ENCODE measurements at places on chromosomes 2 and 18. TPM values are rescaled to one million over a fixed set of nuclear protein-coding genes. Genes with fewer than 3 reads are reported as not detected.

DNA sequence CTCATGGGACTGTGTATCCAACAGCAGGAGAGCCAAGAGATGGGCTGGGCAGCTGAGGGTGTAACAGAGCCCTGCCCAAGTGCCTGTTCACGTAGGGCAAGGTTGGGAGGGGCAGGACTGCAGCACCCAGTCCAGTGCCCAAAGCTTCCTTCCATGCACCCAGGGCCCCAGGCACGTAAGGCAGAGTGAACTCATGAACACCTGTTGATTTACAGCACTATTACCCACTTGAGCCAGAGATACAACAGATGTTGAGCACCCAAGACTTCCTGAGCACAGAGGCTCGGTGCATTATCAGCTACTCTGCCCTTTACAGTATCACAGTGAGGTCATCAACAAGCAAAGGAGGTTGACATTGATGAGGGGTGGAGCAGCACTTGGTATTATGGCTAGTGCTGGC lies 50.2 kb upstream of the FHL2 start:
- H3K27me3 ChIP-seq = peaks cover 2% of the 10 kb centered on the region
- no peak for DNase-seq
- H3K4me3 ChIP-seq = no peak overlapping the region

DNA sequence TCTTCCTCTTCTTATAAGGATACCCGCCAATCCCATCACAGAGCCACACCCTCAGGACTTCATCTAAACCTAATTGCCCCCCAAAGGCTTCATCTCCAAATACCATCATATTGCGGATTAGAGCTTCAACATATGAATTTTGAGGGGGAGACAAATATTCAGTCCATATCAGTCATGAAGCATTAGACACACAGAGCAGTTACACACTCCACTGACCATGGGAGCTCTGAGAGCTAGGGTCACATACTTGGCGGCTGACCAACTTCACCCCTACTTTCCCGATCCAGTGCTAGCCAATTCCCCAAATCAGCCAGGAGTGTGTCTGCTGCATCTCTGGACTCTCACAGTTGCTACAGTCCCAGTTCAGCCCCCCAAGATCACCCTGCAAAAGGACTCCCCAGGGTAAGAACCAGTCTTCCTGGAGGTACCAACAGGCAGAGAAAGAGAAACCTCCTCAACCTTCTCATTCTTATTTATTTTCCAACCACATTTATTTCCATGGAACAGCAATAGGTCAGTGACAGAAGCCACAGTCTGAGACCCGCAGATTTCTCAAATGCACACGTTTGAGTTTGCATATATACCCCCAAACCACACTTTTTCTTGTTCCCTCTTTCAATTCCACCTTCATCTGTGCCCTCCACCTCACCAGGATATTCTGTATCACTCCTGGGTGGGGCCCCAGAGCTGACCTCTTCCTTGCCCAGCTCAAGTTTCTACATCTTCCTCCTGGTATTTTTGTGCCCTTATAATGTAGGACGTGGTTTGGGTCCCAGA lies 33.3 kb downstream of the SPP2 start:
- no peak for DNase-seq
- no peak overlapping the region for H3K27ac ChIP-seq
- no peaks in the 10 kb centered on the region for H3K36me3 ChIP-seq
- no peak overlapping the region for H3K4me3 ChIP-seq
- no peaks in the 10 kb centered on the region for H3K27me3 ChIP-seq

Gene CHST9
- 19.6 TPM for total RNA-seq

Gene MAPK4
- total RNA-seq = 2.6 TPM

Gene ARHGAP28
- 123 TPM for total RNA-seq

DNA sequence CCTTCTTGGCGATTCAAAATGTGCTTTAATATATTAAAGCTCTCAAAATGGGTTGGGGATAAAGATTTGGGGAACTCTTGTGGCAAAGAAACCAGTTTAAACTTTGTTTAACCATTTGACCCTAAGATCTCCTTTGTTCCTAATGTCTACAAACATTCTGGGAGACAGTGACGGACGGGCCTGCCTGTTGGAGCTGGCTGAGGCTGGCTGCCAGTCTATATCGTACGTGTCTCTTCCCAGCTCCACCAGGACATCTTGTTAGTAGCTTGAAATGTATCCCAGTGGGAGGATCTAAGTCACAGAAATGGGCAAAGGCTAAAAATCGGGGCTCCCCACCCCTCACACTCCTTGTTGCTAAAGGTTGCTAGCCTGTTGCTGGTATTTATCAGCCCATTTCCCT lies 30.7 kb downstream of the ZNF532 start:
- H3K27me3 ChIP-seq = no peaks in the 10 kb centered on the region
- peaks cover 8% of the 10 kb centered on the region for H3K36me3 ChIP-seq
- peaks cover 12% of the 10 kb centered on the region for H3K4me1 ChIP-seq
- H3K4me3 ChIP-seq = no peak overlapping the region
- no peak overlapping the region for H3K27ac ChIP-seq

DNA sequence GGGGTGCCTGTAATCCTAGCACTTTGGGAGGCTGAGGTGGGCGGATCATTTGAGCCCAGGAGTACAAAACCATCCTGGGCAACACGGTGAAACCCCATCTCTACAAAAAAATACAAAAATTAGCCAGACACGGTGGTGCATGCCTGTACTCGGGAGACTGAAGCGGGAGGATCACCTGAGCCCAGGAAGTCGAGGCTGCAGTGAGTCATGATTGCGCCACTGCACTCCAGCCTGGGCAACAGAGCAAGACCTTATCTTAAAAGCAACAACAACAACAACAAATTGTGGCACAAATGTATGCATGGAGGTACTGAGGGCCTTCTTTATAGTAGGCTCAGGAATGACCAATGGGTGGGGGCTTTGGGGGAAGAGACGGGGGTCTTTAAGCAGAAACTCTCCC lies 38.5 kb downstream of the HPCAL1 start:
- no peaks in the 10 kb centered on the region for H3K36me3 ChIP-seq
- no peaks in the 10 kb centered on the region for H3K4me1 ChIP-seq
- H3K27me3 ChIP-seq = no peaks in the 10 kb centered on the region
- H3K4me3 ChIP-seq = no peak overlapping the region

- H3K36me3 ChIP-seq = no peaks in the 10 kb centered on the region
- DNase-seq = no peak
Observed at GRCh38 chr2:145739681-145740080, 1219.8 kb upstream of the ZEB2 start.

- H3K4me1 ChIP-seq = no peaks in the 10 kb centered on the region
Observed at GRCh38 chr2:234623521-234623991, 126.7 kb upstream of the ARL4C start.

- H3K36me3 ChIP-seq = no peaks in the 10 kb centered on the region
- no peak overlapping the region for H3K27ac ChIP-seq
- no peaks in the 10 kb centered on the region for H3K27me3 ChIP-seq
- no peaks in the 10 kb centered on the region for H3K4me1 ChIP-seq
- DNase-seq = no peak
Observed at GRCh38 chr18:67694787-67695186, 178.3 kb upstream of the DSEL start.

Gene MCFD2
- 80.0 TPM for total RNA-seq

DNA sequence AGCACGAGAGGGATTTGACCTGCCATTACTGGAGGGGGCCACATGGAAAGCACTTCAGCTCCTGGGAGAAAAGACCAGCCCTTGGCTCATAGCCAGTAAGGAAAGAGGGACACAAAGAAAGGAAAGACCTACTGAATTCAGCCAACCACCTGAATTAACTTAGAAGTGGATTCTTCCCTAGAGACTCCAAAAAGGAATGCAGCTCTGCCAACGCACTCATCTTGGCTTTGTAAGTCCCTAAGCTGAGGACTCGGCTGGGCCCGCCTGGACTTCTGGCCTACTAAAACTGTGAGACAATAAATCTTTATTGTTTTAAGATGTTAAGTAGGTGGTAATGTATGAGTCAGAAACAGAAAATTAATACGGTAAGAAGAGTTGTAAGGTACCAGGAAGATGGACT lies 11.5 kb downstream of the ATF2 start:
- H3K4me1 ChIP-seq = peaks cover 14% of the 10 kb centered on the region
- H3K36me3 ChIP-seq = no peaks in the 10 kb centered on the region
- peak; percentile 26 for DNase-seq
- no peaks in the 10 kb centered on the region for H3K27me3 ChIP-seq

DNA sequence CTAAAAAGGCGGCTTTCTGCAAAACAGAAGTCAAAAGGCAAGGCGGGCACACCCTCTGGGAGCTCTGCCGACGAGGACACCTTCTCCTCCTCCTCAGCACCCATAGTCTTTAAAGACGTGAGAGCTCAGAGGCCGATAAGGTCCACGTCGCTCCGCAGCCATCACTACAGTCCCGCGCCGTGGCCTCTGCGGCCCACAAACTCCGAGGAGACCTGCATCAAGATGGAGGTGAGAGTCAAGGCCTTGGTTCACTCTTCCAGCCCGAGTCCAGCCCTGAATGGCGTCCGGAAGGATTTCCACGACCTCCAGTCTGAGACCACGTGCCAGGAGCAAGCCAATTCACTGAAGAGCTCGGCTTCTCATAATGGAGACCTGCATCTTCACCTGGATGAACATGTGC lies 36.1 kb downstream of the SOCS6 start:
- no peak for DNase-seq
- H3K27me3 ChIP-seq = no peaks in the 10 kb centered on the region
- no peaks in the 10 kb centered on the region for H3K4me1 ChIP-seq
- no peak overlapping the region for H3K4me3 ChIP-seq
- peaks cover 12% of the 10 kb centered on the region for H3K36me3 ChIP-seq

Gene SLC19A3
- total RNA-seq = 56.5 TPM

GRCh38 chr18:57976230-57976773 lies 67.7 kb upstream of the NEDD4L start:
- H3K27ac ChIP-seq = peak overlapping the region; percentile 80
- H3K4me1 ChIP-seq = peaks cover 2% of the 10 kb centered on the region
- no peak for DNase-seq
- H3K4me3 ChIP-seq = no peak overlapping the region
- no peaks in the 10 kb centered on the region for H3K36me3 ChIP-seq

Gene IL1RN
- 15.2 TPM for total RNA-seq

Gene KCNIP3
- total RNA-seq = 1.8 TPM

Gene CCL20
- 46.8 TPM for total RNA-seq

DNA sequence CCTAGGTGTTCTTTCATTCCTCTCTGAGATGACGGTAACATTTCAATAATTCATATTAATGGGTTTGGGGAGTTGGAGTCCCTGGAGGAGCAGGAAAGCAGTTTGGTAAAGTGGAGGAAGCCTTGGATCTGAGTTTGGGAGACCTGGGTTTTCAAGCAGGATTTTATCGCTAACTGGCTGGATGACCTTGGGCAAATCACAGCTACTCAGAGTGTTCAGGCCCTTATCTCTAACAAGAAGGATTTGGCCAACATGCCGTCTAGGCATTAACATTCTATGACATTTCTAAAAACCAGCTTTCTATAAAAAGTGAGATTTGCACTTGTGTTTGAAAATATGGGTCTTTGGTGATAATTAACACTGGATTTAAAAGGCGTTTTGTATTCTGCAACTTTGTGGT lies 59.7 kb upstream of the MEX3C start:
- no peak overlapping the region for H3K4me3 ChIP-seq
- no peak overlapping the region for H3K27ac ChIP-seq
- no peaks in the 10 kb centered on the region for H3K27me3 ChIP-seq
- H3K4me1 ChIP-seq = no peaks in the 10 kb centered on the region

DNA sequence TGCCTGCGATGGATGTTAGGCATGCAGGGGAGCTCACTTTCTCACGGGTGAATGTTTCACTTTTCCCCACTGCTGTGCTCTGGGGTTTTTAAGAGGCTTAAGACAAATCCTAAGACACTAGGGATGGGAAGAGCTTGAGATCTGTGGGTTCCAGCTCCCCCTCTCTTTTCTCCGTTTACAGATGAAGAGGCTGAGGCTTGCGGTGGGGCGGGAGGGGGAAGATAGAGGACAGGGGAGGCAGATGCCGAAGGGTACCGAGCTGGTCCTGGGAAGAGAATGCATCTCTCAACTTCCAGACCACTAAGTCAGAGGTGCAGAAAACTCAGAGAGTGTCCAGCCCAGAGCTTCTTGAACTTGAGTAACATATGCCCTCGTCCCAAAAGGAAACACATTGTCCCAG lies 8.2 kb upstream of the ATOH8 start:
- no peaks in the 10 kb centered on the region for H3K36me3 ChIP-seq
- H3K4me1 ChIP-seq = peaks cover 36% of the 10 kb centered on the region
- no peak for DNase-seq
- no peaks in the 10 kb centered on the region for H3K27me3 ChIP-seq
- H3K4me3 ChIP-seq = no peak overlapping the region

GRCh38 chr18:27363872-27364271 lies 178.8 kb upstream of the CHST9 start:
- H3K27me3 ChIP-seq = no peaks in the 10 kb centered on the region
- peak; percentile 3 for DNase-seq
- H3K4me1 ChIP-seq = no peaks in the 10 kb centered on the region
- no peak overlapping the region for H3K4me3 ChIP-seq
- H3K27ac ChIP-seq = no peak overlapping the region
- no peaks in the 10 kb centered on the region for H3K36me3 ChIP-seq

Gene INPP1
- 26.7 TPM for total RNA-seq

GRCh38 chr2:147789720-147790119 lies 55.1 kb upstream of the ACVR2A start:
- no peak overlapping the region for H3K27ac ChIP-seq
- no peaks in the 10 kb centered on the region for H3K36me3 ChIP-seq
- no peak for DNase-seq
- no peaks in the 10 kb centered on the region for H3K4me1 ChIP-seq
- H3K27me3 ChIP-seq = no peaks in the 10 kb centered on the region

DNA sequence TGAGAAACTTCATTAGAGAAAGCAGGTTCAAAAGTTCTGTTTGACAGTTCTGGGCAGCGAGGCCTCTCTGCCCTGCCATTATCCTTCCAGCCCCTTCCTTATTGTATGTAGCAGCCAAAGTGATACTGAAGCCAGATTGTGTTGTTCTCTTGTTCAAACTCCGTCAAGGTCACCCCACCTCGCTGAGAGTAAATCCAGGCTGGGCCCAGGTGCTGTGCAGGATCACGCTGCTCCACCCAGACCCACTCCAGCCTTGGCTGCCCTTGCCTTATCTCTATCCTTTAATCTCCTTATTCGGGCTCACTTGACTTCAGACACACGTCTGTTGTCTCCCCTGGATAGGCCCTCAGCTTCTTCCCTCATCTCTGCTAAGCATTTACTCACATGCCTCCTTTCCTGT lies 196.1 kb downstream of the CPS1 start:
- no peak overlapping the region for H3K4me3 ChIP-seq
- H3K36me3 ChIP-seq = no peaks in the 10 kb centered on the region
- H3K4me1 ChIP-seq = no peaks in the 10 kb centered on the region
- H3K27ac ChIP-seq = no peak overlapping the region

GRCh38 chr2:175567435-175568061 lies 386.0 kb upstream of the ATP5MC3 start:
- no peaks in the 10 kb centered on the region for H3K36me3 ChIP-seq
- no peaks in the 10 kb centered on the region for H3K4me1 ChIP-seq
- DNase-seq = no peak
- no peak overlapping the region for H3K27ac ChIP-seq
- H3K4me3 ChIP-seq = no peak overlapping the region

Gene DLGAP1
- total RNA-seq = 5.2 TPM

DNA sequence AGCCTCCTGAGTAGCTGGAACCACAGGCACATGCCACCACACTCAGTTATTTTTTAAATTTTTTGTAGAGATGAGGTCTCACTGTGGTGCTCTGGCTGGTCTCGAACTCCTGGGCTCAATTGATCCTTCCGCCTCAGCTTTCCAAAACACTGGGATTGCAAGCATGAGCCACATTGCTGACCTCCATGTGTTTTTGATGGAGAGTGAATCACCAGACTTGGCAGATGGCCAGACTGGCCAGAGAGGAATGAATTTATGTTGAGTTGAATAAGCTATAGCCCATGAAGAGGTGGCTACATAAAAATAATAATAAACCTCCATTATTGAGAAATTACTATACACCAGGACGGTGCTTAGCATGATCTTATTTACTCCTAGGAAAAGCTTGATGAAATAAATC lies 91.5 kb downstream of the MREG start:
- peaks cover 14% of the 10 kb centered on the region for H3K4me1 ChIP-seq
- no peak overlapping the region for H3K27ac ChIP-seq
- no peaks in the 10 kb centered on the region for H3K36me3 ChIP-seq
- H3K27me3 ChIP-seq = no peaks in the 10 kb centered on the region

Measured in lung (tissue), 17 donors.